Stimulated activated CD4-positive, alpha-beta T cell treated with anti-CD3 and anti-CD28 coated beads, Interleukin-15, amount 100 ng/mL, for 1 hour (primary cell): ENCODE measurements at places on chromosomes 3 and 15.

DNA sequence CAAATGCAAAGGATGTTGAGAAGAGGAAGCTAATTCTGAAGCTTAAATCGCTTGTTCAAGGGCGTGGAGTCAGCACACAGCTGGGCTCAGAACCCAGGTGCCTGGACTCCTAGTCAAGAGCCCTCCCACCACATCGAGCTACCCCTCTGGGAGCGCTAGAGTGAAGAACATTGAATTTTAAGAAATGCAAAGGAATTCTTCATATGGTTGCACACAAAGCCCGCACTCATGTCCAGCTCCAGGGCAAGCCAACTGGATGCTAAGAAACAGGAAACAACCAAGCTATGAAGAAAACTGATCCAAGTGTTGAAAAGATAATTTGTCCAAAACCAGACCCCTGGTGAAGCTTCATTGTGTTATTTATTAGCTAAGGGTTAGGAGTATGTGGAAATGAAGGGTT lies 122.3 kb downstream of the ALDH1A2 start:
- no peak for DNase-seq

GRCh38 chr3:69787436-69788168 lies 48.3 kb downstream of the MITF start:
- no peak for DNase-seq

- no peak for DNase-seq
These were observed 3.7 kb downstream of the SENP7 start for GRCh38 chr3:101509281-101509680.

DNA sequence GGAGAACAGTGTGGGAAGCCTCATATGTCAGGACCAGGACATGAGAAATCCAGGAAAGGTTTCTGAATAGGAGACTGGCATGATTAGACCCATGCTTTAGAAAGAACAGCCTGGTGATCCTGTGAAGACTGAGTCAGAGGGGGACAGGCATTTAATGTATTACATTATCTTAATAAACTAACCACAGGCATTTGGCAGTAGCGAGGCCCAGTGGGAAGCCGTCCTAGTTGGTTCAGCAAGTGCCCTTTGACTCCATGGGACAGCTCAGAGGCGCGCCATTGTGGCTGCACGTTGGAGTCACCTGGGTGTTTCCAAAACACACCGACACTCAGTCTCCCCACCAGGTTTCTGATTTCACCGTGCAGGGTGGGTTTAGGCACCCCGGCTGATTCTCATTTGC lies 90.5 kb upstream of the DGKG start:
- no peak for DNase-seq

- DNase-seq: no peak
These were observed 202.2 kb downstream of the TIGIT start for GRCh38 chr3:114496021-114496434.

- DNase-seq: no peak
These were observed 58.6 kb downstream of the SPSB4 start for GRCh38 chr3:141109751-141110150.

DNA sequence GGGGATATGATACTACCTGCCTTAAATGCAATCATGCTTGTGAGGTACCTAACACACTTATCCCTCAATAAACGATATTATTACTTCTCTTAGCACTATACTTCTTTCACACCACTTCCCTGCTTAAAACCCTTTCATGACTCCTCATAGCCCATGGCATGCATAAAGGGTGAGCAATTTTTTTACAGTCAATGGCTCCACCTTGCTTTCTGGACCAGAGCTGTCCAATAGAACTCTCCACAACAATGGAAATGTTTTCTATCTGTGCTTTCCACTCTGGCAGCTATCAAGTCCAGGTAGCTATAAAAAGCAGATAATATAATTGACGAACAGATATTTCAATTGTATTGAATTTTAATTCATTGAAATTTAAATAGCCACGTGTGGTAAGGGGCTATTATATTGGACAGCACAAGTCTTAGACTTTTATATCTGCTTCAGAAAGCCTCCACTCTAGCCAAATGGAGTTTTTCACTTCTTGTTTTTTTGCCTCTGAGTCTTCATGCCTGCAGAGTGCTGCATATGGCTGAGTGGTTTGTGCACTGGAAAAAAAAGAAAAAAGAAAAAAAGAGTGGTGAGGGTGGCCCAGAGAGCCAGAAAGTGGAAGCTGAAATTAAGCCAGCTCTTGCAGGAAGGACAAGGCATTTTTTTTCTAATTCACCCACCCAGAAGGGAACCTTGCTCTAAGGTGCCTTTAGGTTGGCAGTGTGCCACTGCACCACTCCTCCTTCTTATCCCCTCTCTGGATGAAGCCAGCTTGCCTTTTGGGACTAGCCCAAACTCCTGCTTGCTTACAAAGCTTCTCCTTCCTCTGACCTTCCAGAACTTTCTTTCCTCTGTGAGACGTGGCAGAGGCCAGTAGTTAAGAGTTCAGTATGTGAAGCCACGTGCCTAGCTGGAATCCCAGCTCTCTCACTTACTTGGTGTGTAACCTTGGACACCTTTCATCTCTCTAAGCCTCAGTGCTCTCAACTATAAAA lies 239.0 kb upstream of the LRTM1 start:
- no peak for DNase-seq

DNA sequence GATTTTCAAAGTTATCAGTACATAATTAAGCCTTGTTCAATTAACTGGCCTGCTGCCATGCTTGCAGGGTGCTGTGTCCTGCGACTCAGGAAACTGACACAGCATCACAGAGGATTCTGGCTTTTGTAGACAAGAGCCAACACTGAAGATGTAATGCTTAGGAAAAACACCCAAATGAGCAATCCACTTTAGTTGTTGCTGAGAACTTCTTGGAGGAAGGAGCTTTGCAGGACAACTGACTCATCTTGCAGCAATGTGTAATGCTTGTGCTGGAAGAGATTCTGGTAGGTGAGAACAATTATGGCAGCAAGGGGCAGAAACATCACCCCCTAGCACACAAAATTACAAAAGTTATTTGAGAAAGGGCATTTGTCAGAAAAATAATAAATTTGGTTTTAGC lies 67.6 kb downstream of the NLGN1 start:
- no peak for DNase-seq

GRCh38 chr3:119279101-119279554 lies 15.1 kb upstream of the ARHGAP31 start:
- DNase-seq: no peak

DNA sequence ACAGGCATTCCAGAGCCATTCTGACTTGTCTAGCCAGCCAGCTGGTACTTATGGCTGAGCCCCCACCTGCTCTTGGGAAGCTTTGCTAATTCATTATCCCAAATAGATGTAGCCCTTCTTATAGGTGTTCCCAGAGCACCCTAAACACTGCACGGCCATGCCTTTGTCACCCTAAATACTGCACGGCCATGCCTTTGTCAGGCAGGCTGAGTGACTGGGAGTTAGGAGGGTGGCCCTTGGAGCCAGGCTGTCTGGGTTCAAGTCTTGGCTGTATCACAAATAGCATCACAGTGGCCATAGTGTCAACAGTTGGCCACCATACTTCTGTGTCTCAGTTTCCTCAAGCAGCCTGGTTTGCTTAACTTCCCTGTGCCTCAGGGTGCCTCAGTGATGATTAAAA lies 292.3 kb downstream of the ADAMTS17 start:
- DNase-seq: no peak

GRCh38 chr3:115233021-115233420 lies 85.9 kb upstream of the ZBTB20 start:
- no peak for DNase-seq

- no peak for DNase-seq
These were observed 796.6 kb upstream of the ROBO1 start for GRCh38 chr3:80564391-80564790.

GRCh38 chr3:32176989-32177701 lies 61.3 kb upstream of the CMTM8 start:
- peak; percentile 23 for DNase-seq

- DNase-seq: no peak
These were observed 91.3 kb upstream of the CTDSPL start for GRCh38 chr3:37770336-37770735.
